ENCODE measurements at places on chromosomes 13 and 19. TPM values are rescaled to one million over a fixed set of nuclear protein-coding genes. Genes with fewer than 3 reads are reported as not detected.

The PLIN5 gene
- 3.8 TPM for total RNA-seq

The LRRC63 gene
- total RNA-seq = 4.4 TPM

The CEACAM21 gene
- 1.3 TPM for total RNA-seq

The CABP5 gene
- not detected for total RNA-seq

The ELL gene
- total RNA-seq = 8.1 TPM

The ZSWIM9 gene
- 5.3 TPM for total RNA-seq

The NAT14 gene
- total RNA-seq = 12.5 TPM

The MBNL2 gene
- 27.9 TPM for total RNA-seq

The IRGC gene
- not detected for total RNA-seq

The KRTDAP gene
- not detected for total RNA-seq

The EDNRB gene
- 18.5 TPM for total RNA-seq

The TBXA2R gene
- 0.63 TPM for total RNA-seq

The COMP gene
- total RNA-seq = not detected

The TSEN34 gene
- total RNA-seq = 26.0 TPM

The LIM2 gene
- total RNA-seq = not detected

The IGSF23 gene
- total RNA-seq = not detected

The PRX gene
- 1.9 TPM for total RNA-seq

The IZUMO4 gene
- total RNA-seq = 5.9 TPM

The VASP gene
- total RNA-seq = 7.8 TPM

The KIR2DL4 gene
- total RNA-seq = not detected

The SLC25A23 gene
- 23.8 TPM for total RNA-seq

The UQCRFS1 gene
- 22.2 TPM for total RNA-seq

The COL4A1 gene
- 86.7 TPM for total RNA-seq

The LYPD3 gene
- not detected for total RNA-seq

The TEX26 gene
- not detected for total RNA-seq

The C19orf38 gene
- 0.63 TPM for total RNA-seq

The ADAMTS10 gene
- total RNA-seq = 145 TPM

The ZNF728 gene
- total RNA-seq = 0.31 TPM

The NMRK2 gene
- not detected for total RNA-seq

The NLRP12 gene
- total RNA-seq = not detected

The C5AR1 gene
- 0.31 TPM for total RNA-seq

The PTPRH gene
- total RNA-seq = not detected

The ZNF829 gene
- 9.1 TPM for total RNA-seq
